Pons (tissue), 1 donor: ENCODE measurements at places on chromosomes 6 and 20.
A peak's percentile ranks its signal among the peaks of the same experiment; 100 is the strongest.

- DNase-seq: no peak
Observed at GRCh38 chr20:13260650-13261279, 39.7 kb downstream of the ISM1 start.

GRCh38 chr20:23408957-23409356 is 12.3 kb downstream of the NAPB start:
- no peak for DNase-seq

GRCh38 chr6:110475066-110475653 is 1.3 kb downstream of the SLC22A16 start:
- DNase-seq: peak; percentile 5

DNA sequence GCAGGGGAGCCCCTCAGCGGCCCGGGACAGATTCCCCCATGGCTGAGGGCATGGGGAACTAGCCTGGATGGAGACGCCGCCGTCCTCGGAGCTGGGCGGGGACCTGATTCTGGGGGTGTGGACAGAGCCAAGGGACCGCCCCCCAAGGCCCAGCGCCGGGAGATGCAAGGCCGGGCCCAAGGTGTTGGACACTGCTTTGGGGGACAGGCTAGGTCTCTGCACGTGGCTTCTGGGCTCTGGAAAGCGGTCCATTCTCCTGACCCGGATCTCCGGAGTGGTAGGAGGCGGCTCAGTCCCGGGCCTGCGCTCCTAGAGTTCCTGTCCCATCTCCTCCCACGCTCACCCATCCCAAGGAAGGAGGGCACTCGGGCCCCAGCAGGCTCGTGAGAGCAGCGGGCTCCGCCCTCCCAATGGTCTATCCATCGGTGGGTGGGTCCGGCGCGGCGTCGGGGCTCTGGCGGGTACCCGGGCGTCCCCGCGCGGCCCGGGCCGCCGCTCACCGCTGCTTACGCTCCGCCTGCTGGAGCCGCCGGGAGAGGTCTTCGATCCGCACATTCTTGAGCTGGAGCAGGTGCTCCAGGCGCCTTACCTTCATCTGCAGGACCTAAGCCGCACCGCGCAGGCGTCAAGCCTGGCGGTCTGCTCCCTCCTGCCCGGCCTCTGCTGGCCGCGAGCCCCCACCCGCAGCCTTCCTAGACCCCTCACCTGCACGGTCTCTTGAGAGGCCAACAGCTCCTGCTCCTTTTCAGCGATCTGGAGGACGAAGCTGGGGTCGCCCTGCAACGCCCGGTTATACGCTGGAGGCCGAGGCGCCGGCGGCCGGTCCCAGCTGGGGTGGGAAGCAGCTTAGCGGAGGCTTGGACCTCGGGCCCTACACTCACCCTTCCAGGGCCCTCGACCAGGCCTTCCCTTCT is 3.3 kb downstream of the SPEF1 start:
- no peak for DNase-seq

DNA sequence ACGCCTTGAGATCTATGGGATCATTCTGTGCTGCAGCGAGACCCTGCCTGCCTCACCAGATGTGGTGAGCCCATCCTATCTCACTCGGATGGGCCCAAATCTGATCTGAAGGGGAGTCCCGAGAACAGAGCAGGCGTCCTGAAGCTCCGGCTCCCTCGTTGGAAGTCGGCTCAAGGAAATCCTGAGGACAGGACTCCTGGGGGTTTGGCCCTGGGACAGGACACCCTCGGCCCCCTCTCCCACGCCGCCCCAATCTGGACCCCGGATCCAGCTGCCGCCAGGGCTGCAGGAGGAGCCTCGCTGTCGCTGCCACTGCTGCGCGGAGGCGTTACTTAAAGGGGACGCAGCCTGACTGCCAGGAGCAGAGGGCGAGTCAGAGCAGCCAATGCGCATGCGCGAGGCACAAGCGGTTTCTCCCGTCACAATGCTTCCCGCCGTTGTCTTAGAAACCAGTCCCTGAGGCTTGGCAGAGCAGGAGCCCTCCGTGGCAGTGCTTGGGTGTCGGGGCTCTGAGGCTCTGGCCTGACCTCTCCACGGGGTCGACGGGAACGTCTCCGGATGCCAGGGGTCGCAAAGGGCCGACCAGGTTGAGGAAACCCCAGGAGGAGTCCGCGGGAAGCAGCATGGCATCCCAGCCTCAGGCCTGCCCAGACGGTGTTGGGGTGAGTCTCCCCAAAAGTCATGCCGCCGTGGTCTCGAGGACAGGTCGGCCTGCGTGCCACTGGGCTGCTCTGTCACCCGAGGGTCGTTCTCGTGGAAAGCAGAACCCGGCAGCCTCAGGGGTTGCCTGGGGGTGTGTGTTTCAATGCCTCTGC is 1567.8 kb upstream of the DEFB115 start:
- no peak for DNase-seq

DNA sequence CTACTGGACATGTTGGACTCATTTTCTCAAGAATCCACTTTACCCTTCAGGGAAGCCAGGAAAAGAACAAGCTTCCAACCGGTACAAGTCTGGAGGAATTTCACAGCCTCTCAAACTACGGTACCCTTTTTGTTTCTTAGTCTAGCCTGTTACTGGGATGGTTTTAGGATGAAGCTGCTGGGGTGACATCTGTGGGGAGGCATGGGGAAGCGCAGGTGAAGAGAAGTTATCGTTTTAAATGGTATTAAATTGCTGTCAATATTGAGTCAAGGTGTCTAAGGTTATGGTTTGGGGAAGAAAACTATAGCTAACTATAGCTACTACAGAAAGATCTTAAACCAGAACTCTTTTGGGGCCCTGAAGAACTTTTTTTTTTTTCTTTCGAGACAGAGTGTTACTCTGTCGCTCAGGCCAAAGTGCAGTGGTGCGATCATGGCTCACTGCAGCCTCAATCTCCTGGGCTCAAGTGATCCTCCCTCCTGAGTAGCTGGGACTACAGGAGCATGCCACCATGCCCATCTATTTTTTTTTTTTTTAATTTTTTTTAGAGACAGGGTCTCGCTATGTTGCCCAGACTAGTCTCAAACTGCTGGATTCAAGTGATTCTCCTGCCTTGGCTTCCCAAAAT is 128.7 kb downstream of the RIN2 start:
- DNase-seq: peak; percentile 69

GRCh38 chr20:42484790-42485375 is 704.8 kb downstream of the PTPRT start:
- peak; percentile 68 for DNase-seq

DNA sequence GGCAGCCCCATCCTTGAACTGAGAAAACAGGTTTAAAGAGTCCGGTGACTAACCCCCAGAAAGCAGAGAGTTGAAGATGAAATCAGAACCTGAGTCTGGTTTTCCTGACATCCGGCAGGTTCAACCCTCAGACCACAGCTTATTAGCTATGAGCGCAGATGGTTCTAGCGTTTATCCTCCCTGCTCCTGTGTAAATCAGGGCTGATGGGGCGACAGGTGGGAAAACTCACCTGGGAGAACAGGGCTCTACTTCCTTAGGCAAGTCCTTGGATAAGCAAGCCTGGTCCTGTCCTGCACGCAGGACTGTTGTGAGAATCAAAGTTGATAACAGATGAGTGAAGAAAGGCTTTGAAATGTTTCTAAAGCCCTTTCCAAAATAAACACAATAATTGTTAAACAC is 31.4 kb downstream of the GHRH start:
- no peak for DNase-seq

GRCh38 chr6:163646866-163647265 is 232.3 kb downstream of the QKI start:
- no peak for DNase-seq

DNA sequence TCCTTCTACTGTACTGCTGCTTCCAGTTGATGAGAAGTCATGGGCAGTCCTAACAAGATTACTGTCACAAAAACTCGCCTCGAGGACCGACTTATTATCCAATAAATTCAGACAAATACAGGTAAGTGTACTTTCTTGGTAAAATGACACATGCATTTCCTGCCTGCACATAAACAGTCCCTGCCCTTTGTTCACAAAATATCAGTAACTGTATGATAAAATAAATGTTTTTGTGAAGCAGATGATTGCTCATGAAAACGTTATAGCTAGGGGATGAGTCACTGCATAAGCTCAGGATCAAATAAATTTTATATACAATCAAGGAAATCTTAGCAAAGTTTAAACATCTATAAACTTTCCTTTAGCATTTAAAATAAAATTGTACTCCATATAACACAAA is 164.5 kb upstream of the RIPOR2 start:
- no peak for DNase-seq

- no peak for DNase-seq
Observed at GRCh38 chr6:14735956-14736486, 509.8 kb upstream of the JARID2 start.

GRCh38 chr6:63504777-63505384 is 67.4 kb upstream of the LOC128125822 start:
- DNase-seq: no peak

- no peak for DNase-seq
Observed at GRCh38 chr6:106579281-106579680, 50.0 kb downstream of the RTN4IP1 start.

GRCh38 chr6:37612475-37612874 is 85.2 kb downstream of the MDGA1 start:
- DNase-seq: no peak
